Spinal cord (tissue), 10 donors: ENCODE measurements at places on chromosomes 3 and 15. TPM values are rescaled to one million over a fixed set of nuclear protein-coding genes. Genes with fewer than 3 reads are reported as not detected.

TEX55 gene
- not detected for polyA plus RNA-seq

IDH2 gene
- 144 TPM for polyA plus RNA-seq

ENTPD3 gene
- 10.0 TPM for polyA plus RNA-seq

SLCO2A1 gene
- 13.2 TPM for polyA plus RNA-seq

C2CD4A gene
- 0.86 TPM for polyA plus RNA-seq

ITIH1 gene
- 0.15 TPM for polyA plus RNA-seq

ACTC1 gene
- 39.0 TPM for polyA plus RNA-seq

CD276 gene
- polyA plus RNA-seq, result 110 TPM

CHRNA5 gene
- polyA plus RNA-seq, result 2.9 TPM

BTLA gene
- polyA plus RNA-seq, result 0.15 TPM

UPK1B gene
- 0.36 TPM for polyA plus RNA-seq

KLHDC8B gene
- polyA plus RNA-seq, result 34.7 TPM

AGTR1 gene
- polyA plus RNA-seq, result 2.6 TPM

SLC9C1 gene
- polyA plus RNA-seq, result 0.12 TPM

VILL gene
- 12.1 TPM for polyA plus RNA-seq

CACNA2D2 gene
- polyA plus RNA-seq, result 49.6 TPM

CYP1A1 gene
- 1.2 TPM for polyA plus RNA-seq

SLC12A8 gene
- polyA plus RNA-seq, result 5.2 TPM

SGO1 gene
- polyA plus RNA-seq, result 4.0 TPM

RASGRP1 gene
- polyA plus RNA-seq, result 4.5 TPM
